ENCODE measurements at places on chromosomes 12 and 14.

DNA sequence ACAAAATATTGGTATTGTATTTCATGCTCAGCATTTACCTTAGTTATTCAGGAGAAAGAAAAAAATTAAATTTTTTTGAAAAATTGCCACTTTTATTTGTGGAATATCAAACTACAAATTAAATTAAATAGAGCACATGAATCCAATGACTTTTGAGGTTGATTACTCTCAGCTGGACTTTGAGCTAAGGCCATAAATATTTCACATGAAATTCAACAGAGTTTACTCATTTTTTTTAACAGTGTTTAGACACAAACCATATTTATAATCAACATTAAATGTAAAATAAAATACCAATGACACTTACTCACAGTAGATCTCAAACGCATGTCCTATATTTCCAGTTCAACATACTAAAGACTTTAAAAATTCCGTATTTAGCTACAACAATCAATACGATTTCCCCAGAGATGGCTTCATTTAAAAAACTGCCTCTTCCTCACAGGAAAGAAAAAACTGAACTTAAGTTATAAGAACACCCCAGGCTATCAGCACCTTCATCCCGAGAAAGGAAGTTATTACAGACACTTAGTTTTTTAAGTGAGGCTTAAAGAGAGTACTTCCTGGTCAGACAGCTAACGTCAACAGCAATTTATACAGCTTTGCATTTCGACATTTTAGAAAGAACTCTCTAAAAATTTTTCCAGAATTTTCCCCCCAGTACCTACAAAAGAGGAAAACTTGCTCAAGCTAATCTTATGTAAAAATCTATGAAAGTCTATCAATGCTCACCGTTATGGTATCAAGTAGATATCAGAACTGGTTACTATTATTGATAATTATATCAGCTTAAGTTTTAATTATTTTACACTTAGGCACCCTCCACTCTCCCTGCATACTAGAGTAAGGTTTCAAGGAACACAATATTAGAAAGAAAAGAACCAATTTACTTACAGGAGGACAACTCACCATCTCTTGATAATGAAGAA is 13.8 kb downstream of the TAOK3 start:
- no peak for DNase-seq

GRCh38 chr14:71466946-71467345 is 465.3 kb upstream of the RGS6 start:
- DNase-seq: no peak

- DNase-seq: no peak
Observed at GRCh38 chr14:54109521-54110120, 153.0 kb upstream of the BMP4 start.

- DNase-seq: no peak
Observed at GRCh38 chr12:88272456-88272855, 130.3 kb downstream of the TMTC3 start.

- no peak for DNase-seq
Observed at GRCh38 chr14:70193396-70193795, 4.6 kb upstream of the SLC8A3 start.

GRCh38 chr14:96060186-96060933 is 21.2 kb downstream of the C14orf132 start:
- DNase-seq: no peak

DNA sequence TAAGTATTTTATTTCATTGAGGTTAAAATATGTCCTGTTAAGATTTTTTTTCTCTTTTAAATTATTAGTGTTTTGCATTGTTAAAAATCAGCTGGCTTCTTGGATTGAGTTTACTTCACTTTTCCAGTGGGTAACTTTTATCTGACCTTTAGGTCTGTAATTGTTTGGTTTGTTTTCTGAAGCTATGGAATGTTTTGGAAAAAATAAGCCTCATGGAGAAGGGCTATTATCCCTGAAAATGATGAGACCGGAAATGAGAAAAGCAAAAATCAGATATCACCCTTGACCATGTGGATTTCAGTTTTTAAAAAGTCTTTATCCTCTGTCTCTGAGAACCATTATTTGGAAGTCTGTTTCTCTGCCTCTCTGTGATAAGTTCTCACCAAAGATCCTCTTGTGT is 180.9 kb downstream of the RAD51B start:
- DNase-seq: no peak

GRCh38 chr12:108333898-108334699 is 5.0 kb downstream of the CMKLR1 start:
- no peak for DNase-seq

DNA sequence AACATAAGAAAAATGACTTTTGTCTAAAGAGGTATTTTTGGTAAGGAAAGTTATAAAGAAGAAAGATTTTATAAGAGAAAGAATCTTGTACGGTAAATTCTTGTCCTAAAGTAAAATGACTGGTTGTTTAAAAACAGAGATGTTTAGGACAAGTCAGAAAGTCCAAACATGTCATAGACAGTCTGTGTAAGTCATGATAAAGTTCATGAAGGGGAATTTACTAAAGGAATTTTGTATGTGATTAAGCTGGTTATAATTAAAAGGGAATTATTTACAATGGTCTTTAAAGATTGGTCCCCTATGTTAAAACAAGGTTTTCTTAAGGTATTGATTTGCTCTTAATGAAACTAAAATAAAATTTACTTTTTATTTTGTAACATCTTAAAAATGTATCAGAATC is 269.4 kb upstream of the CCDC196 start:
- no peak for DNase-seq

DNA sequence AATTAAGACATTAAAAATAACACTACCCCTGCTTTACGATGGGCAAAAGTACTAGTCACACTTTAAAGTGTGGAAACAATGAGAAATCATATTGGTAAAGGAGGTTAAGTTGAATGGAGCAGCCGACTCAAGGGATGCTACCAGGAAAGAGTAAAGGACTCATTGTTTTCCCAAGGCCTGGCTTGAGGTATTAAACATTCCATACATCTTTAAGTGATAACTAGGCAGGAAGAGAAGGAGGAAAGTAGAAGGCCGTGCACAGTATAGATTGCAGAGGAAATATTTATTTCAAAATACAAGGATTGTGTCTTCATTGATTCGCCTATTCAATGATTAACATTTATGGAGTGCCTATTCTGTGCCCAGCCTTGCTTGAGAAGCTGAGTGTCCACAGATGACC is 20.6 kb upstream of the YARS2 start:
- DNase-seq: no peak

DNA sequence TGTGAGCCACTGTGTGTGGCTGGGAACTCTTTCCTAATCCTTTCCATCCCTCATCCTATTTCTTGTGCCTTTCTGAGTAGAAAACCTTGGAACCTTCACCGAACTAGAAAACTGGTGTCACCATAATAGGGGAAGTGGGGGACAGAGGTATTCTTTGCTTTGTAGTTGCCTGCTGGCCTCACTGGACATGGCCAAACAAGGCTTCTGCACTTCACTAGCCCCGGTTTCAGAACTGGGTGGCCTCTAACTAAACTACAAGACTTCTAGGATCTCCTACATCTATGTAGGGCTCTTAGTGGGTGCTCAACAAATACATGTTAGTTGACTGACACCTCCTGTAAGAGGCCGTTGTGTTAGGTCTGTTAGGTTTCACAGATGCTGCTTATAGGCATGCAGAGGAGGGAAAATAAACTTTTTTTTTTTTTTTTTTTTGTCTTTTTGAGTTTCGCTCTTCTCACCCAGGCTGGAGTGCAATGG is 597 bp upstream of the CIROP start:
- DNase-seq: no peak

GRCh38 chr12:126219139-126219538 is 1153.9 kb downstream of the AACS start:
- DNase-seq: no peak

DNA sequence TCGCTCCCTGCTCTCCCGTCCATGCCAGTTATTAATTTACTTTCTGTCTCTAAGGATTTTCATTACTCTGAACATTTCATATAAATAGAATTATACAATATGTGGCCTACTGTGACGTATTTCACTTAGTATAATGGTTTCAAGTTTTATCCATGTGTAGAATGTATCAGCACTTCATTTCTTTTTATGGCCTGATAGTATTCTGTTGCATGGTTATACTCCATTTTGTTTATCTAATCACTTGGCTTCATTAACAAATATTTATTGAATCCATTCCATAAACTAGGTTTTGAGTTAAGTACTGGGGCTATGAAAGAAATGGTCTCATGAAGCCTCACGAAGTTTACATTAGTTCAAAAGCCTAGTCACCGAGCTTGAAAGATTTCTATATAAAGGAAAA is 7.6 kb downstream of the GPR65 start:
- DNase-seq: no peak

DNA sequence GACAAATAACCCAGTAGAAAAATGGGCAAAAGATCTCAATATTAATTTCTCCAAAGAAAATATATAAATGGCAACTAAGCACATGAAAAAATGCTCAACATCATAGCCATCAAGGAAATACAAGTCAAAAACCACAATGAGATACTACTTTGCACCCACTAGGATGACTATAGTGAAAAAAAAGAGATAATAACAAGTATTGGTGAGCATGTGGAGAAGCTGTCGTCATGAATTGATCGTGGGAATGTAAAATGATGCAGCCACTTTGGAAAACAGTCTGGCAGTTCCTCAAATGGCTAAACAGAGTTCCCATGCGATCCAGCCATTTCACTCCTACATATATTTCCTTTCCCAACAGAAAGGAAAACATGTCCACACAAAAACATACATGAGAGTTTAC is 18.1 kb downstream of the JDP2 start:
- DNase-seq: no peak

- DNase-seq: no peak
Observed at GRCh38 chr14:25116607-25117006, 66.7 kb upstream of the STXBP6 start.

- peak; percentile 66 for DNase-seq
Observed at GRCh38 chr12:48925304-48926011, at the start of gene FKBP11. TSS of gene FKBP11 (minus strand) at chr12:48925492. CDS start at chr12:48925428, 64 bp downstream.

GRCh38 chr14:58131386-58131785 is 20.6 kb downstream of the ARMH4 start:
- no peak for DNase-seq

DNA sequence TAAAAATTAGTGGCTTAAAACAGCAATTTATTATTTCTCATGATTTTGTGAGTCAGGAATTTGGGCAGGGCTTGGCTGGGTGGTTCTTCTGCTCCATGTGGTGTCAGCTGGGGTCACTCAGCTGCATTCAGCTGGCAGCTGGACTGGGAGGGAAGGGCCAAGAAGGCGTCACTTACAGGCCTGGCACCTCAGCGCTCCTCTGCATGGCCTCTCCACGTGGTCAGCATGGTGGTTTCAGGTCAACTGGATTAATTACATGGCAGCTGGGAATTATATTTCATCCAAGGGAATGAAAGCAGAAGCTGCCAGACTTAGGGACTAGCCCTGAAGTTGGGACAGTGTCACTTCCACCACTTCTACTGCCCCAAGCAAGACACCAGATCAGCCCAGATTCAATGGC is 27.5 kb upstream of the IRF2BPL start:
- DNase-seq: no peak

DNA sequence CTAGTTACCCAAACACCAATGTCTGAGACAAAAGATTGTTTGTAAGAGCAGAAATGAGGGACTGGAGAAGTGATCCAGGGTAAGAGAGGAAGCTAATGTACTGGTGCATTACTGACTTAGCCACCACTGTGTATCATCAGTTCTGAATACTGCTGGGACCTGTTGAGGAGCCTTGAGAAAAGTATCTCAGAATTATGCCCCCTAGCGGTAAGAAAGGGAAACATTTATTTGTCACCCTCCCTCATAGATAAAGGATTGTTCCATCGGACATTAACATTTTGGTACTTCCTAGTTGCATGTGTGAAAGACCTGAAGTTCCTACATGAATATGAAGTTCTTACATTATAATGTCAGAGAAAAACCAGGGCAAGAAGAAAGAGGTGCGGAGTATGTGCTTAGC is 612.5 kb downstream of the FSCB start:
- DNase-seq: no peak

DNA sequence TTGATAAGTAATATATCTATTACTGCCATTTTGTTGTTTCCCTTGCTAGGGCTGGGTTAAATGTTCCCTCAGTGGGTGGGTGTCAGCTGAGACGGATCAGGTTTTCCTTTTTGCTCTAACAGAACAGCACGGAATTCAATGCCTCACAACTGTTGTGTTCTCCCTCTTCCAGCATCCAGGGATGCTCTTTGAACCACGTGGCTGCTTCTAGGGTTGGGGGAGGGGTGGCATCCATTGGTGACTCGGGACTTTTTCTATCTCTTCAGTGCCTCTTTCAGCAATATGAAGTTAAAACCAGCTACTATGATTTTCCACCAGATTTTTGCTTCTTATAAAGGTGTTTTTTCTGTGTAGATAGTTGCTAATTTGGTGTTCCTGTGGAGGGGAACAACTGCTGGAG is 884.9 kb upstream of the FOXG1 start:
- DNase-seq: no peak

- DNase-seq: no peak
Observed at GRCh38 chr12:57145460-57146059, 1.9 kb downstream of the LRP1-AS start.

- no peak for DNase-seq
Observed at GRCh38 chr12:20601668-20602280, 93.4 kb upstream of the SLCO1C1 start.

- no peak for DNase-seq
Observed at GRCh38 chr14:94582851-94583250, 1.6 kb downstream of the SERPINA5 start.

DNA sequence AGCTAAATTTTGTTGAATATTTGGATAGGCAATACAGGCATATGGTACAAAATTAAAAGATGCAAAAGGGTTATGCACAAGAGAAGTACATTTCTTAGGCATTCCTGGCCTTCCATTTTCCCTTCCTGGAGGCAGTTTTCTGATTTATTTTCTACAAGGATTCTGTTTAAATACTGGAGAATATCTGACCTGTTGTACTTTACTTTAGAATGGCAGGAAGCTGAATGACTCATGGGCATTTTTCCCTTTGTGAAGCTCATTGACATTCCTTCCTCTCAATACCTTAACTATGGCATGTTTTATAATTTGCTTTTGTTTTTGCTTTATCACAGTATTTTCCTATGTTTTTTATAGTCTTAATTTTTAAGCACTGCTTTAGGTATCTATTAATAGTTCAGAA is 62.7 kb downstream of the RCOR1 start:
- DNase-seq: no peak

- no peak for DNase-seq
Observed at GRCh38 chr12:120515496-120515895, 13.5 kb downstream of the COQ5 start.

DNA sequence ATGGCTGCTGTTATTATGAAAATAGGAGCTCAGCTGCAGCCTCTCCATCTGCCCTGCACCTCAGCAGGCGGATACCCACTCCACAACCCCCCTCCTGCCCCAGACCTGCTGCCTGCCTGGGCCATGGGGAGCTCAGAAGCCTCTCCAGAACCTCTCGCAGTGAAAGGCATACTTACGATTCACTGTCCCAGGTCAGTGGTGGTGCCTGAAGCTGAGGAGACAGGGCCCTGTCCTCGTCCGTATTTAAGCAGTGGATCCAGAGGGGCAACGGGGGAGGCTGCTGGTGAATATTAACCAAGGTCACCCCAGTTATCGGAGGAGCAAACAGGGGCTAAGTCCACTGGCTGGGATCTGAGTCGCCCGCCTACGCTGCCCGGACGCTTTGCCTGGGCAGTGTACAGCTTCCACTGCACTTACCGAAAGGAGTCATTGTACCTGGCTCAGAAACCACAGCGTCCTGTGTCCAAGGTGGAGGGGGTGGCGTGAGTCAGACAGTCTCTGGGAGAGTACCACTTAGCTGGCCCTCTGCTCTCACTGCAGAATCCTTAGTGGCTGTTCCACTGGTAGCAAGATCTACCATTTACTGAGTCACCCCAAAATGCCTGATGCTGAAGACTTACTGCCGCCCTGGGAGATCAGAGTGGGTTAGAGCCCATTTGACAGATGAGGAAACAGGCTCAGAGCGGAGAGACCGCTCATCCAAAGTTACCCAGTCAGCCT is at the start of gene SERPINA1:
SERPINA1 (minus strand) TSS at position 219 of the 720 bp plus-strand sequence. CDS start 5,365 bp downstream, outside the sequence.
- no peak for DNase-seq

GRCh38 chr14:26741711-26742212 is 143.9 kb upstream of the NOVA1 start:
- no peak for DNase-seq
